Stimulated activated memory B cell treated with anti-CD40 and anti-IgM and Interleukin-4, amounts not matched to agents 10 μg/mL and 1 μg/mL and 100 μg/mL, for 72 hours (primary cell): ENCODE measurements at places on chromosomes 7 and 10.

GRCh38 chr7:74380720-74381119 lies 73.0 kb upstream of the GTF2IRD1 start:
- no peak for ATAC-seq

DNA sequence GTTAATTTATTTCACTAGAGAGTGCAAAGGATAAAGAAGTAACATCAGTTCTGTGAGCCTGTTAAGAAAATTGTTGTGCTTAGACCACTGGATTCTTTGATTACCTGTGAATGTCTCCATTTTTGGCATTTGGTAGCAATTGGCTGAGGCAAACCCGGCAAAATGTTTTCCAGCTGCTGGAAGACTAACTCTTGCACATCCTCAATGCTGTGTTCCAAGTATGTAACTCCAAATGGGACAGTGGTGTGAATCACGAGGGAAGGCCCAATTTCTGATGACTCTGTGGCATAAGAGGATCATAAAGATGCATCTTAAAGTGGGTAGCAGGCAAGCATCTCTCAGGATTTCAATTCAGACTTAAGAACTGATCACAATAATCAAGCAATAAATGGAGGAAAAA lies 268.8 kb downstream of the RNLS start:
- ATAC-seq = no peak

GRCh38 chr7:137694405-137694804 lies 152.4 kb downstream of the DGKI start:
- no peak for ATAC-seq

- ATAC-seq = peak; percentile 47
Measured at GRCh38 chr10:96703358-96703757, 17.0 kb downstream of the PIK3AP1 start.

GRCh38 chr10:37752334-37752875 lies 105.0 kb downstream of the ZNF248 start:
- no peak for ATAC-seq

- ATAC-seq = no peak
Measured at GRCh38 chr7:48213226-48213625, 42.0 kb downstream of the ABCA13 start.

DNA sequence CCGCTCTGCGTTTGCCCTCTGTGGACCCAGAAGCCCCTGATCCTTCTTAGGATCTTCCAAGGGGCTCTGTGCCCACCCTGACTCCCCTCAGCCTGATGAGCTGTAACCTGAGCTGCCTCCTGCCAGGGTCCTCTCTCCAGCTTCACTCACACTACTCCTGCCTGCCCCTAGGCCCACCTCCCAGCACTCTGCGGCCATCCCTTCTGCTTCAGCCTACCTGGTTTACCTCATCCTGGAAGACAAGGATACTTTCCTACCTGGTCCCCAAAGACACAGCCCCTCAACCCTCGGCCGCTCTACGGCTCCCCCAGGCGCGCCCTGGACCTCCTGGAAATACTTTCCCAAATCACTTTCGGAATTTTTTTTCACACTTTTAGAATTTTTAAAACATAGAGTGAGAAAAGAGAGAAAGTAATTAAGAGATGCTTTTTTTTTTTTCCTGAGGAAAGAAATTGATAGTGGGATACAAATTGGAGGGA lies 6.4 kb upstream of the ZNF862 start:
- ATAC-seq = no peak

GRCh38 chr7:37482505-37482904 lies 33.8 kb upstream of the ELMO1 start:
- no peak for ATAC-seq

DNA sequence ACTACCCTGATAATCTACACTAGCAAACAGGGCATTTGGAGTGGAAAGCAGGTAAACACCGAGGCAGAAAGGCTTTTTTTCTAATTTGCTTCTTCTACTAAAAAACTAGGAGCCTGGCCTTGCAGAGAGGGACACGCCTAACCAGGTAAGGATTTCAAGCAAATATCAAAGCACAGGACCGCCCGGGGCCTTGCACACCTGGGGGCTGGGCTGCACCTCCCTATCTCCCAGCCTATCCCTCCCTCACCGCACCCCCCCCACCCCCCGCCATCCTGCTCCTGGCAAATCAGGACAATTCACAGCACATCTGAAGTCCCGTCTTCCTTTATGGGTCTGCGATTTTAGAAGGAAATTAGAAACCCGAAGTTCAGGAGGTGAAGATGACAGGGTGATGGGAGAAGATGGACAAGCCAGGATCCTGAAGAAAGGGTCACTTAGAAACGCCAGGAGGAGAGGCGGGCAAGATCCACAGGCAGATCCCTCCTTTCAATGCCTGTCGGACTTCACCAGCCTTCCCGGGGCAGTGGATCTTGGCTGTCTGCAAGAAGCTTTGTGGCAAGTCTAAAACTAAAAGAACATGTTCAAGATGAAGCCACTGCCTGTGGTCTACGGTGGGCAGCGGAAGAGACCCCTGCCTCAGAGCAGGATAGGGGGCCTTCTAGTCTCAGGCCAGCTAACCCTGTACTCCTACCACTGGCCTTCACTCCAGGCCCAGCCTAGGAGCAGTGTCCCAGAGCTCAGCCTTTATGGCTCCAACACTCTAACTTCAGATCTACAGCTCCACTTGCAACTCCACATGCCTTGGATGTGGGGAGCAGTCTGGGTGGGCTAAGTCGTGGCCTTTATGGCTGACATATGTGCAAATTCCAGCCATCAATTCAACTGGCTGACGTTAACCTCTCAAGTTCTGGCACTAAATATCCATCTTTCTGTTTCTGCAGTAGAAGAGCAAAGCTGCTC lies 43.9 kb downstream of the TNS3 start:
- no peak for ATAC-seq

DNA sequence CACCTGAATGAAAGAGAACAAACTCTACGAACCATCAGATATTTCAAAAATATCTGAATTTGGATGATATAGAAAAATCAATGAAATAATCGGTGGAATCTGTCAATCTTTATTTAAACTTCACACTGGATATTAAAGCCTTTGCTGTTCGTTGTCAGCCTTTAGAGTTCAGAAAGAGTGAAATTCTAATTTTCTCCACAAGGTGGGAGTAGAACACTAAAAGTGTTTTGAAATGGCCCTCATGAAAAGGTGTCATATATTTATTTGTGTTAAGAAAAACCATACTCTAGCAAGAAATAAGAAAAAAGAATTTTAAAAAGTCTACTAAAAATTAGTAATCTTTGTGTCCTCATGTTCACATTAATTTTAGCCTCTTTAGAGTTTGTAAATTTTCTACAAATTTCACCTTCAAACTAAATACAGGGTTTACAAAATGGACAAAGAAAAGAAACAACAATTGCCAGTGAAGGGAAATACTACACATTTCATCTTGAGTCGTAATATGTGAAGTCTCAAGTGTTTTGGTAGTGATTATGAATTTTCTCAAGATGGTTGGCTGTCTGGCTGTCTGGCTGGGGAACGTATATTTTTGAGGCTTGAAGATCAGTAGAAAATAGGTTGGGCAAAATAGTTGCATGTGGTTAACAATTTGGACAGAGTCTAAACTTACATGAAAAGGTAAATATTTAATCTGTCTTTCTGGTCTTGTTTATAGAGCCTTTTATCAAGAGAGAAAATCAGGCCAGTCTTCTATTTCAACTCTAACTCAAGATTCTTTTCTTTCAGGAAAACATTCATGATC lies 43.7 kb downstream of the DNAJB9 start:
- no peak for ATAC-seq

DNA sequence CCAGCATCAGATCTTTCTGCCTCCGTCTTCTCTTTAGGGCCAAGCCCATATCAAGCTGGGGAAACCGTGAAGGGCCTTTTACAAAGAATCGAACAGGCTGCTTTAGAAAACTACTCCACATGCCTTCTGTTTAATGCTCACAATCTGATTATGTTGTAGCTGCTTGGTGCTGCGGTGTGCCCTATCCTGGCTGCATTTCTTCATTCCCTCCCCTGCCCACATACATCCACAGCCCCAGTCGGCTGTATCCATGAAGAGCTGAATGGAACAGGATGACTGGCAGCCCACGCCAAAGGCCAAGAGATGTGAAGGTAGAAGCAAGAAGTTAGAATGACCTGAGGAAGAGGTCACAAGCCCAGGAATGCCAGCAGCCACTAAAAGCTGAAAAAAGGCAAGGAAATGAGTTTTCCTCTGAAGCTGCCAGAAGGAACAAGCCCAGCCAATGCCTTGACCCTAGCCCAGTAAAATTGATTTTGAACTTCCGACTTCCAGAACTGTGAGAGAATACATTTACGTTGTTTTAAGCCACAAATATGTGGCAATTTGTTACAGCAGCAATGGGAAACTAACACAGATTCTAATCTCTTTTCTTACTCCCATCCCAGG lies 22.2 kb downstream of the TAS2R41 start:
- no peak for ATAC-seq

GRCh38 chr7:38020121-38020785 lies 99.8 kb downstream of the EPDR1 start:
- ATAC-seq = no peak

DNA sequence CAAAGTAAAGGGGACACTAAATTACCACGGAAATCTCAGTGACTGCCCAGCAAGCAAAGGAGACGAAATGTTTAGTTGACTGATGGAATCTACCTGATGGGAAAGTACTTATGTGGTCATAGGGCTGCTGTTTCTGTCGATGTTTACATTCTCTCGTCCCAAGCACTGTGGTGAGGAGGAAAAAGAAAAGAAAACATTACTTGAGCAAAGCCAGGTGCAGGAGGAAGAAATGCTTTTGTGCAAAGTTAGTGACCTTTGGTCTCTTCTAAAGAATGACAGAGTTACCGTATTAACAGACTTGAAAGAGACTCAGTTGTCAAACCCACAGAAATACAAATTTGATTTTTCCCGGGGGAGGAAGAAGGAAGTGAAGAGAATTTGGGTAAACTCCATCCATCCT lies 43.3 kb upstream of the FMC1 start:
- ATAC-seq = no peak

GRCh38 chr7:34596887-34597286 lies 61.1 kb upstream of the NPSR1 start:
- no peak for ATAC-seq

- ATAC-seq = peak; percentile 96
Measured at GRCh38 chr7:98930921-98931320, 52.6 kb downstream of the TRRAP start.

GRCh38 chr10:114874827-114875411 lies 53.3 kb downstream of the FHIP2A start:
- peak; percentile 68 for ATAC-seq

GRCh38 chr7:48628793-48629349 lies 295.5 kb upstream of the CDC14C start:
- no peak for ATAC-seq

DNA sequence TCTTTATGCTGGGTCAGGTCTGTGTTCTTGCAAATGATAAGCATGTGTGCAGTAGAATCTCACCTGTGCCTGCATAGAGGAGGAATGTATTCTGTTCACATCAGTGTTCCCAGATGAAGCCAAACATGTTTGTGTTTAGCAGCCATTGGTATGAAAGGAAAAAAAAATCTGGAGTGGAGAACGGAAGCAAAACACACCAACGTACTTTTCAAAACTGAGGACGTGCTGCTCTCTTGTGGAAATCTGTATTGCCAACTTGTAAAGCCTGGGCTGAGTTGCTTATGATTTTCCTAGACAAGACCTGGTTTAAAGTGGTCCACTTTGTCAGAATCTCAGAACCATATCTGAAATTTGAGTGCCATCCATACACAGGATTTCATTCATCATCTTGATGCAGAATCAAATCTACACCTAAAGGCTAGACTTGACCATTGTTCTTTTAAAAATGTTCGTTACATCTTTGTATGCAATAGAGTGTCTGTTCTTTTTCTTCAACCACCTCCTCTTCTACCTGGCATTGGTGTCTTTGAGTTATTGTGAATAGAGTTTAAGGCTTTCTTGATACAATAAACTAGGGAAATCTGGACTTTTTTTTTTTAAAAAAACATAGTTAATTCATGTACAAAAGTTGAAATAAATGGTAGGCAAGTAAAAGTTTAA lies 367.7 kb downstream of the PHF14 start:
- no peak for ATAC-seq

DNA sequence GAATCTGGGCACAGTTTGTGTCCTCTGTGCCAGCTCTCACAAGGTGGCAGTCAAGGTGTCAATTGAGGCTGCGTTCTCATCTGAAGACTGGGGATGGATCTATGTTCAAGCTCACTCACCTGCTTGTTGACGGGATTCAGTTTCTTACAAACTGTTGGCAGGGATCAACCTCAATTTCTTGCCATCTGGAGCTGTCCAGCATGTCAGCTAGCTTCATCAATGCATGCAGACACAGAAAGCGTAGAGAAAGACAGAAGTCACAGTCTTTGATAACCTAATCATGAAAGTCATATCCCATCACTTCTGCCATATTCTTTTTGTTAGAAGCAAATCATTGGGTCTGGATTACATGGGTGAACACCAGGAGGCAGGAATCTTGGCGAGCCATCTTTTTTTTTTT lies 32.0 kb upstream of the WAPL start:
- no peak for ATAC-seq

- ATAC-seq = no peak
Measured at GRCh38 chr10:34740321-34740720, 74.8 kb downstream of the PARD3 start.

- no peak for ATAC-seq
Measured at GRCh38 chr7:106129291-106129690, 17.2 kb upstream of the SYPL1 start.

- no peak for ATAC-seq
Measured at GRCh38 chr10:75926763-75927162, 495.3 kb downstream of the LRMDA start.

DNA sequence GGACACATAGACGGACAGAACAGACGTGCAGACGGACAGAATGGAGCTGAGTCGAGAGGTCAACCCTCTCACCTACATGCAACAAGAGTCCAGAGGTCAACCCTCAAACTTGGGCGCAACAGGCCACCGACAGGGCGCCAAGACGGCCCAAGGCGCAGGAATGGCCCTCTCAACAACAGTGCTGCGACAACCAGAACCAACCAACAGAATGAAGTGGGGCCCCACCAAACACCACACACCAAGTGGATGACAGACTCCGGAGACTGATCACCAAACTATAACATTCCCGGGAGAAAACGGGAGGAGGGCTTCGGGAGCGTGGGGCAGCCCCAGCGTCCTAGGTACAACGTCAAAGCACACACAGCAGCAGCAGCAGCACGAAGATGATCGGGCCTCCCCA lies 13.4 kb downstream of the INTS1 start:
- ATAC-seq = no peak

- no peak for ATAC-seq
Measured at GRCh38 chr10:95533590-95533989, 27.6 kb downstream of the SORBS1 start.

DNA sequence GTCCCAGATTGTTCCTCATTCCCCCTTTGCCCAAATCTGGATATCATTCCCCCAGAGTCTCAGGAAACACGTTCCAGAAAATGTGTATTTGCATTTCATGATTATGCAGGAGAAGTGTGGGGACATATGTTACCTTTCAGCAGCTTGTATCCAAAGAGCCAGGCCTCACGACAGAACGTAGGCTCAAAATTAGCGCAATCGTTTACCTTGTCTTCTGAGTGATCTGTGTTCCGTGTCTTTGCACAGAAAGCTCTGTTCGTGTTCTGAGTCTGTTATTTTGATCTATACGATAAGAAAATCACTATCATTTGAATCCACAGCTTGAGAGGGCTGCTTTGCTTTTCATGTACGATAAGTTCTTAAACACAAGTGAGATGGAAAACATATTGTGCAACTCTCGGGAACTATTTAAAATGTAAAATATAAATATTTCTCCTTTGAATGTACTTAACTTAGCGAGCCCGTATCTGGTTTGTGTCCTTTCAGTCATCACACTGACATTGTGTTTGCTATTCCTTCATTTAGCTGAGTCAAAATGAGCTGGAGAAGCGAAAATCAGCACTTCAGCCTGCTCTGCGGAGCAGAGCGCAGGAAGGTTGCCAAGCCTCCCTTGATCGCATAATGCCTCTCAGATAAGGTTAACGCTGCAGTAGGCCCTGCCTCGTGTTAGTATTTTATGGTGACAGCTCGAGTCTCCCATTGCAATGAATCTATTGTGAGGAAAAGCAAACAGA lies 80.2 kb upstream of the CACNB2 start:
- no peak for ATAC-seq
